ENCODE measurements at places on chromosomes 12 and 14.
A peak's percentile ranks its signal among the peaks of the same experiment; 100 is the strongest.

- no peak for DNase-seq
Measured at GRCh38 chr12:112759786-112760185, 31.8 kb upstream of the RPH3A start.

DNA sequence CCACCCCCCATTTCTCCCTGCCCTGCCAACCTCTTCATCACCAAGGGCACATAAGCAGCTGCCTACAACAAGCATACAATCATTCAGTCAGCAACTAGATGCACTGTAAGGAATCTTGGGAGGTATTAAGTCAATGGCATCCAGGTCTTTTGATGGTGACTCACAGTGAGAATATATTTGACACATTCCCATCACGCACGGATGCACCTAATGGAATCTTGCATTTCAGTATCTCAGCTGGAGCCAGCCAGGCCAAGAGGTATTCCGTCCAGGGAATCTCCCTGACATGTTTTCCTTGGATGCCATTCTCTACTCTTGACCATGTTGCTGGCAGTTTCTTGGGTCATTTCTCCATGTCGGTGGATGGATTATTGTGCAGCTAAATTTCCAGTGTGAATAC lies 73.9 kb upstream of the CAPRIN2 start:
- DNase-seq = no peak

GRCh38 chr12:115882936-115883335 lies 394.6 kb downstream of the MED13L start:
- DNase-seq = no peak

DNA sequence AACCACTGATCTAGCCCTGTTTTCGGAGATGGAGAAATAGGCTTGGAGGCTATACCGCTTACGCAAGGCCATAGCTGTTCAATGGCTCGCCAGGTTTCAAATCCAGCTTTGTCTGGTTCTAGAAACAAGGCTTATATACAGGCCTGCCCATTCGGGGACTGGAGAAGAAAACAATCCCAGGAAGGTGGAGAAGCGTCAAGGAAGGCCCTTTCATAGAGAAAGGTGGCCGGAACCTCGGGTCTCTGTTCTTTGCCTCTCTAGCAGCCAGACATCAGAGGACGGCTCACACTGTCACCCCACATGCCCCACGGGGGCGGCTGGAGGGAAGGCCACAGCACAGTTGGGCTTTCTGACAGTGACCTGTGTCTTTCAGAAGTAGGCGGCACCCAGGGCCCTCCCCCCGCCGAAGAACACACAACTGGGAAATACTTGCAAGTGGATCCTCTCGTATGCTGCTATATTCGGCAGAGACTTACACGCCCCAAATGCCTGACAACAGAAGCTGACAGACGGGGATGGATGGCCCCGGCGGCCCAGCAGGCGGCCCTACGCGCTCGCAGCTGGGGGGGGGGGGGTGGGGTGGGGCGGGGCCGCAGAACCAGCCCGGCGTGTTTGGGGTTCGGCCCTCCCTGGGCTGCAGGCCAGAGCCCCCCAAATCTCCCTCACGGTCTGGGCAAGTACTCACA lies 4.5 kb upstream of the SETD1B start:
- DNase-seq = peak; percentile 72

DNA sequence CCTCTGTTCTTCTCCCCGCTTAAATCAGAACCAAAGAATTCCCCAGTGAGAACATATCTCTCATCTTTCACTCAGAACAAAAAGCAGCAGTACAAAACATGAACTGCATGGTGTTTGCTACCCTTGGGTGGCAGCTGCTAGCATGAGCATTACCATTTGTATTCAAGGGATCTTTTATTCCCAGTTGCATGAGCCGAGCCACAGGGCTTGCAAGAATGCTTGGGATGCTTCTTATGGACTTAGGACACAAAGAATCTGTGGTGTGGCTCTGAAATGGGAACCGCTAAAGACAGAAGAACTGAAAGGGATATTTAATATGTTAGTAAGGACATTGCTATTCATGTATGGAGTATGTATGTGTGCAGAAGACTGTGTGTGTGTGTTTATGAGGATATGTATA lies 190.6 kb downstream of the TMX1 start:
- peak; percentile 43 for DNase-seq

DNA sequence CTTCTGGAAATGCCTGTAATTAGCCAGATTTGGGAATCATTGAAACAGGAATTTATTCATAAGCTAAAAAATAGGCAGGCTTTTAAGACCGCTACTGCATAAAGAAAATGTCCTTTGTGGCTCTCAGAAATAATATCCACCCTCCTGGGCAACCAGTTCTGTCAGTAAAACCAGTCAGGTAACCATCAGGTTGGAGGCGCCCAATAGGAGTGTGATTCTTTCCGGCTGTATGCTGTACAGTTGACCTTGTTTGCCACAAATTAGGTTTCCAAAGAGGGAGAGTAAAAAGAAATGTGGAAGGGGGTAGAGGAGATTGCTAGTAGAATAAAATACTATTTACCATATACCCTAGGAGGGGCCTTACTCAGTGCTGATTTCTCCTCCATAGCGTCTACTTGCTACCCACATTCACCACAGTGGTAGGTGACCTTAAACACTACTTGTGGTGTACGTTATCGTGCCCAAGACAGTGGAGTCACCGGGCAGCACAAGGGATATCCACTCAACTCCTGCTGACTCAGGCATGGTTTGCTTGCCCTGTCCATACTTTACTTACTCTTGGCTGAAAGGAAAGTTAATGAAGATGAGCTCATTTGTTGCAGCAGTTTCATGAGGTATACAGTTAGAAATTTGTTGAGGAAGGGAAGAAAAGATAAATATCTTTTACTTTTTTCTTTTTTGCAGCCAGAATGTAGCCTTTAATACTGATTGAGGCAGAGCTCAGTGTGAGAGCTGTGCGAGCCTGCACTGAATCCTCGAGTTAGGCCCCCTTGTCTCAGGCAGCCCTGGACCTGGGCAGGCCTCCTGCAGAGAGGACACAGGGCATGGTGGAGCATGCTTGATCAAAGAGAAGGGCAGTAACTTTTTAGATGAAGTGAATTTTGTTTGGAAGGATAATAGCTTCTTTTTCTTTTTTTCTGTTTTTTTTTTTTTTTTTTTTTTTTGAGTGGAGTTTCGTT lies 76.7 kb downstream of the DIP2B start:
- no peak for DNase-seq

GRCh38 chr12:55797068-55797467 lies 20.5 kb downstream of the SARNP start:
- DNase-seq = peak; percentile 18

DNA sequence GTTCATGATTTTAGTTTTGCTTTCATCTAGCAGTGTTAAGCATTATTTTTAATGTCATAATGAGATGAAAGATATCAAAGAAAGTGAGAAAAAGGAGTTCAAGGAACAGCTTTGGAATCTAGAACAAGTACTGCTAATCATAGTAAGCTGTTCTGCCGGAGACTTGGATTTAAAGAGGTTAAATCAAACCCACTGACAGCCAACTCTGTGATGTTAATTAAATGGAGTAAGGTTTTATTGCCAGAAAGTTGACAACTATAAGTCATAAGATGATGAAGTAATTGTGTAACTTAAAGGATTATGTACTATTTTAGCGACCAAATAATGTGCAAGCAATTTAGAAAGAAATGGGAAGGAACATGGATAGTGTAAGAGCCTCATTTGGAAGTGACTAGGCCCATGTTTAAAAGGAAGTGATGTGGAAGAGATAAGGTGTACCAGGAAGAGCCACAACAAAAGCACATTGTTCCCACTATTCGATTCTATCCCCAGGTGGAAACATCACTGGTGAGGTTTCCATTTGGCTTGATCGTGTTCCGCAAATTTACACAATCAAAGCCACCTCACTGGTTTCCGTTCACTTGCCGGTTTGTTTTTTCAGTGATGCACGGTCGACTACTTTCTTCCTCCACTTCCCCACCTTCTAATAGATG lies 388.5 kb downstream of the PAWR start:
- DNase-seq = no peak
